A549 treated with Hydrocortisone at 1 μM for 4 hours (cell line): ENCODE measurements at places on chromosomes 7 and 10. TPM values are rescaled to one million over a fixed set of nuclear protein-coding genes. Genes with fewer than 3 reads are reported as not detected.

The OR2A42 gene
- not detected in 5 replicates for total RNA-seq

The CALML3 gene
- total RNA-seq = not detected in 5 replicates

The PAX4 gene
- total RNA-seq = not detected in 5 replicates

The LRRTM3 gene
- total RNA-seq = not detected in 5 replicates

The PGAM2 gene
- total RNA-seq = not detected in 5 replicates

The TMEM196 gene
- not detected in 5 replicates for total RNA-seq

The VIPR2 gene
- total RNA-seq = 0.02 to 0.06 TPM (median 0.04 TPM) in 4 of 5 replicates, not detected in the other

The STAG3 gene
- total RNA-seq = 0.07 to 0.52 TPM (median 0.15 TPM) in 5 replicates

The ICA1 gene
- total RNA-seq = 1.2 to 1.7 TPM (median 1.5 TPM) in 5 replicates

The MARVELD1 gene
- 43.3 to 55.7 TPM (median 54.3 TPM) in 5 replicates for total RNA-seq

The NXPH1 gene
- total RNA-seq = not detected in 5 replicates

The ACBD7 gene
- 0.97 to 1.4 TPM (median 1.1 TPM) in 5 replicates for total RNA-seq

The OR6V1 gene
- not detected in 5 replicates for total RNA-seq

The EBF3 gene
- total RNA-seq = 0.10 to 0.17 TPM (median 0.13 TPM) in 5 replicates

The TACC2 gene
- total RNA-seq = 71.8 to 83.6 TPM (median 79.2 TPM) in 5 replicates

The GRM3 gene
- total RNA-seq = not detected in 5 replicates

The LRMDA gene
- total RNA-seq = 3.6 to 5.1 TPM (median 4.4 TPM) in 5 replicates

The AGR2 gene
- 97.1 to 153 TPM (median 143 TPM) in 5 replicates for total RNA-seq

The PBLD gene
- total RNA-seq = 2.6 to 4.0 TPM (median 3.3 TPM) in 5 replicates

The NEBL gene
- total RNA-seq = 8.1 to 11.9 TPM (median 10.9 TPM) in 5 replicates

The NUPR2 gene
- not detected in 5 replicates for total RNA-seq

The CACNB2 gene
- not detected in 5 replicates for total RNA-seq

The PON3 gene
- total RNA-seq = 32.2 to 41.8 TPM (median 37.0 TPM) in 5 replicates

The FXYD4 gene
- not detected in 5 replicates for total RNA-seq

The PROSER2 gene
- total RNA-seq = 34.2 to 44.3 TPM (median 40.3 TPM) in 5 replicates

The TRPV5 gene
- total RNA-seq = not detected in 5 replicates

The EPC1 gene
- total RNA-seq = 16.1 to 18.5 TPM (median 17.3 TPM) in 5 replicates

The PIP gene
- total RNA-seq = 0.35 to 0.64 TPM in 2 of 5 replicates, not detected in the others
